ENCODE measurements at places on chromosomes 1 and 21.

GRCh38 chr1:51768971-51769588 lies 109.4 kb downstream of the NRDC start:
- DNase-seq = peak; percentile 68

GRCh38 chr1:221855156-221855555 lies 113.3 kb upstream of the DUSP10 start:
- DNase-seq = no peak

DNA sequence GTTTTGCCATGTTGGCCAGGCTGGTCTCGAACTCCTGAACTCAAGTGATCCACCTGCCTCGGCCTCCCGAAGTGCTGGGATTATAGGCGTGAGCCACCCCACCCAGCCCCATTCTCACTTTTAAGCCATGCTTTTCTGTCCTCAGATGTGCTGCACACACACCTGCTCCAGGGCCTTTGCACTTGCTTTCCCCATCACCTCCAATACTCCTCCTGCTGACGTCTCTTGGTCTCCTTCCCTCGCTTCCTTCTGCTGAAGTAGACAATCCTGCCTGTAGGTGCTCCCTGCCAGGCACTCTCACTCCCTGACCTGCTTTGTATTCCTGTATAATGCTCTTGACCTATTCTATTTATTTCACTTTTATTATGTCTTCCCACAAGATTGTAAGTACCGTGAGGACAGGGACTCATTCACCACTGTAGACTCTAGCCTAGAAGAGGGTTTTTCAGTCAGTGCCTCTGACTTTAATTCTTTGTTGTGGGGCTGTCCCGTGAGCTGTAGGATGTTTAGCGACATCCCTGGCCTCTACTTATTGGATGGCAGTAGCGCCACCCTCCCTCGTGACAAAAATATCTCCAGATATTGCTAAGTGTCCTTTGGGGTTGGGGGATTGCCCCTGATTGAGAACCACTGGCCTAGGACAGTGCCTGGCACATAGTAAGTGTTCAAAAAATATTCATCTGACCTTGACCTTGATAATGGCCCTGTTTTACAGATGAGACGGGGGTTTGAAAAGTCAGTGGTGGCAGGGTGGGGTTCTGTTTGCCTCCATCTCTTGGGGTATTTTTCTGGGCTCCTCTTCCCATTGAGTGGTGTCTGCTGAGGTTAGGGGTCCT lies 4.6 kb downstream of the TNFRSF1B start:
- no peak for DNase-seq

- DNase-seq = no peak
Observed at GRCh38 chr1:19003371-19004290, 47.2 kb upstream of the IFFO2 start.

DNA sequence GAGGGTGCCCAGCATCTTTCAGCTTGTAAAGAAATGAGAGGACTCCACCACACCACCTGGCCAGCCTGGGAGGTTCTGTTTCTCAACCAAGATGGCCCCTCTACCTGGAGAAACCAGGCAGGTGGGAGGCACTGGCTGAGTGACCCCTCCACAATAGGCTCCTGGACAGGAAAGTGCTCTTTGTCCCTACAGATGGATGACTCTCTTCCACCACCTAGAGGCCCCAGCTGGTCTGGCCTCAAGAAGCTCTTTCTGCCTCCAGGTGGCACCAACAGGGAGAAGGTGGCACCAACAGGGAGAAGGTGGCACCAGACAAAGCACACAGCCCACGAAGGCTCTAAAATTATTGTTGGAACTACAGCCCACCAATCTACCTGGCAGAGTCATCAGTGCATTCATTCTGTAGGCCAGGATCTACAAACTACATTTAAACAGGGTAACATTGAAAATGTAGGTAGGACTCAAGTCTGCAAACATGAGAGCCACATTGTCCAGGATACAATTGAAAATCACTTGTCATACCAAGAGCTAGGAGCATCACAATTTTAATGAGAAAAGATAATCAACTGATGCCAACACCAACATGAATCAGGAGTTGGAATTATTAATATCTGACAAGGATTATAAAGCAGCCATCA lies 14.4 kb downstream of the TMPRSS3 start:
- DNase-seq = peak; percentile 11

DNA sequence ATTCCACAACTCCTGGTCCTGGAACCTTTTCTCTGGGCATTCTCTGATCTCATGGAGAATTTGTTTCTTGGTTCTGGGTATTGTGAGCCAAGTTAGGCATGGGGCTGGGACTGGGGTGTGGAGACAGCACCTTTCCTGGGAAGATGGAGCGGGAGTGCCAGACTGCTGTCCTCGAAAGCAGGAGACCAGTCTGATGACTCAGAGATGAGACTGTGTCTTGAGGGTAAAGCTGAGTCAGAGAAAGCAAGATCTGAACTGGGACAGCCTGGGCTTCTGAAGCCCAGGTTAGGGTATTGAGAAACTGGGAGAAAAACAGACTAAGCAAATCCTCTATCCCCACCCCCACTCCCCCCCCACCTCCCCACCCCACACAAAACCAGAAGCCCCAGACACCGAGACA lies 2.2 kb upstream of the KANK4 start:
- peak; percentile 73 for DNase-seq

DNA sequence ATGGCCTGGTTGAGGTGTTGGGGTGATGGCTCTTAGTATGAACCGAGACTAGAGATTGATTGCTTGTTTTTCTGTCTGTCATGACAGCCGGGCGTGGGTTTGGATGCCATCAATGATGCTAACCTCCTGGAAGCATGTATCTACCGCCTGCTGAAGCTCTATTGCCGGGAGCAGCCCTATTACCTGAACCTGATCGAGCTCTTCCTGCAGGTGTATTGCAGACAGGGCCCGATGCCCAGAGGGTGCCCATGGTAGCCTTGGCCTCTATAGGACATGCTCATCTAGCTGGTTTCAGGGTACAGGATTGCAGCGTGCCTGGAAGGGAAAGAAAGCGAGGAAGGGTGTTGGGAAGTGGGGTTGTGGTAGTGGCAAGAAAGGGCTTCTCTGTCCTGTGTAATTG lies 2.6 kb upstream of the RUSC1 start:
- DNase-seq = no peak

DNA sequence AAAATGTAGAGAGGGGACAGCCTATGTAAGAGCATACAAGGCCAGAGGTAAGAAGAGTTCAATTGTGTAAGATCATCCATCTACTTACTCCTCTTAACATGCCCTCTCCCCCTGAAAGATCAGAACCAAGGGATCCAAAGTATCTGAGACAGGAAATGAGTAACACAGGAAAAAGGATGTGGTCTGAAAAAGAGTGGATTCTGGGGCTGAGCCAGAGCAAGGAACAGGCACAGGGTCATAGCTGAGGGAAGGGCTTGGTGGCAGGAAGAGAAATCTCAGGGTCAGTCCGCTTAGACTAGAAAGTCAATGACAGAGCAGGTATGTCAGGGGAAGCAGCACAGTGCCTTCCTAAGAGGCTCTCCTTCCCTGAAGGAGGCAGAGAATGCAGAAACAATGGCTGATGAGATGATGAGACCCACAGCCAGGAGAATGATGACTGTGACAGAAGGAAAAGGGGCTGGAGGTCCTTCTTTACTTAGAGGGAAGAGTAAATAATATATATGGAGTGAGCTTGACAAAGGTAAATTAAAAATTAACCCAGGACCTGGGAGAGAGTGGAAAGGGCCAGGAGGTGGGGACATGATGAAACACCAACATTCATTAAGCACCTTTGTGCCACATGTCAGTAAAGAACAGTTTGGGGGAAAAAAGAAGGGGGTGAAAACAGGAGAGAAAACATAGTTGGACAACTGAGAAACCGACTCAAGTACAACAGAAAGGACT lies 26.2 kb upstream of the A3GALT2 start:
- peak; percentile 92 for DNase-seq
